ENCODE measurements at places on chromosomes 1 and 21. TPM values are rescaled to one million over a fixed set of nuclear protein-coding genes. Genes with fewer than 3 reads are reported as not detected.

- no peak for DNase-seq
Observed at GRCh38 chr1:212638492-212639151, 30.1 kb downstream of the ATF3 start.

GRCh38 chr1:3021233-3021671 is at the start of gene ACTRT2:
Gene ACTRT2 (plus strand): TSS chr1:3021467. CDS start chr1:3021687, 220 bp downstream.
- no peak for DNase-seq

DNA sequence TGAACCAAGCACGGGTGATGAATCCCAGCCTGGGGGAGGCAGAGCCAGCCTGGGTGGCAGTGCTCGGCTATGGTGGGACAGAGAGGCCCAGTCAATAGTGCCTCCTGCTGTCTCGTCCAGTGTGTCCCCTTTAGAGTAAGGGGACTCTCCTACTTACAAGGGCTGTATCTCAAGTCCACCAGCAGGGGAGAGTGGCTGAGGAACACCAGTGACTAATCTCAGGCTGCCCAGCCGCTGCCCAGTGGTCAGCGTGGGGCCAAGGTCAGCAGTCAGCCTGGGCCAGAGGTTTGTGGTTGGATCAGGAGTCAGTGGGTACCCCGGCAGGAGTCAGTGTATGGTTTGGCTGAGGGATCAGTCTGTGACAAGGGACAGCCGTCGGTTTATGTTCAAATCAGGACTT is 109.2 kb upstream of the RUNX3 start:
- DNase-seq = no peak

DNA sequence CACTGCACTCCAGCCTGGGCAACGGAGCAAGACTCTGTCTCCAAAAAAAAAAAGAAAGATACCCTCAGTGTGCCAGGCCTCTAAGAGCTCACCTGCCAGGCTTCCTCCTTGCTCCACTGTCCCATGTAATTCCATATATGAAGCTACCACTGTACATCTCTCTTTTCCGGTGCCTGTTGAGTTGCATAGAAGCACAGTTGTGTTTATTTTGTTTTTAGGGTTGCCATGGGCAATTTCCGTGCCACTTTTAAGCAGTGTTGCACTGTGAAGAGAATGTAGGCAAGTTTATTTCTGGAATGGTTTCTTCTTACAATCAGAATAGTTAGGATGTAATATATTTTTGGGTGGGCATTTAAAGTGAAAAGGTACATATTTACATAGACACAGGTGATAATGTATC is 23.3 kb downstream of the MR1 start:
- DNase-seq = no peak

DNA sequence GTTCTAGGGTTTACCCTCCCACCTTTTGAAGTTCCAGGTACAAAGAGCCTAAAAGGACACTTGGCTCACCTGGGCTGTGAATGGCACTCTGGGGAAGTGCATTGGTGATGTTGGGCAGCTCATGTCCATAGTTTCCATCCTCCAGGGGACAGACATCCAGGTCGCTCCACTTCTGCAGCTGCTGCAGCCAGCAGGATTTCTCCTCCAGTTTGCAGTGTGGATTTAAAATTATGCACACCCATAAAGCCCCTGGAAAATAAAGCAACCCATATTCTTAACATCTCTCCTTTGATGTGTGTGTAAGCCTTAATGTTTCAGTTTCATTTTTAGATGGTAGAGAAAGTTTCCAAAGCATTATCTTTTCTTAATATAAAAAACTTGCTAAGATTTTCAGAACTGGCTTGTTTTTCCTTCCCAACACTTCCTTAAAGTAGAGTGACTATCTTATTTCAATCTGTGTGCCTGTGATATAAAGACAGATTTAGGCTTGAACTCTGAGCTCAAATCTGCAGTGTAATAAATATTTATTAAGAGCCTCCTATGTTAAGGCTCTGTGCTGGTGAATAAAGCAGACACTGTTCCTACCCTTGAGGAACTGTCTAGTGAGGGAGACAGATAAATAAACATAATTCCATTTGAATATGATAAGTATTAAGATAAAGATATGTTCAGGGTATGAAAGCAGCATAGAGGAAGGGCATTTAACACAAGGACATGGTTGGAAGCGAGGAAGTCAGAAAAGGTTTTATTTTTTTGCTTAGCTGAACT is 39.1 kb downstream of the UROD start:
- no peak for DNase-seq

DNA sequence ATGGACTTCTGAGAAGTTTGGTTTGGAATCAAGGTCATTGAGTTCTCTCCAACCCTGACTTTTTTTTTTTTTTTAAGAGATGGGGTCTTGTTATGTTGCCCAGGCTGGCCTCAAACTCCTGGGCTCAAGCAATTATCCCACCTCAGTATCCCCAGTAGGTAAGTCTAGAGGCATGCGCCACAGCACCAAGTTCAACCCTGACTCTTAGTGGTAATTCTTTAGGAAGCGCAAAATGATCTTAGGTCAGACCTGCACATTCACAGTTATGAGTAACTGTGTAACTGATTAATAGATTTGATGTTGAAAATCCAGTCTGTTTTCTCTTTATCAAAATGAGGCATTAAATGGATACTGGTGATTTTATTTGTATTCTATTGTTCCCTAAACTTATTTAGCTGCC is 95.9 kb downstream of the GREM2 start:
- DNase-seq = no peak

- no peak for DNase-seq
Observed at GRCh38 chr1:4115191-4115900, 215.3 kb upstream of the C1orf174 start.

DNA sequence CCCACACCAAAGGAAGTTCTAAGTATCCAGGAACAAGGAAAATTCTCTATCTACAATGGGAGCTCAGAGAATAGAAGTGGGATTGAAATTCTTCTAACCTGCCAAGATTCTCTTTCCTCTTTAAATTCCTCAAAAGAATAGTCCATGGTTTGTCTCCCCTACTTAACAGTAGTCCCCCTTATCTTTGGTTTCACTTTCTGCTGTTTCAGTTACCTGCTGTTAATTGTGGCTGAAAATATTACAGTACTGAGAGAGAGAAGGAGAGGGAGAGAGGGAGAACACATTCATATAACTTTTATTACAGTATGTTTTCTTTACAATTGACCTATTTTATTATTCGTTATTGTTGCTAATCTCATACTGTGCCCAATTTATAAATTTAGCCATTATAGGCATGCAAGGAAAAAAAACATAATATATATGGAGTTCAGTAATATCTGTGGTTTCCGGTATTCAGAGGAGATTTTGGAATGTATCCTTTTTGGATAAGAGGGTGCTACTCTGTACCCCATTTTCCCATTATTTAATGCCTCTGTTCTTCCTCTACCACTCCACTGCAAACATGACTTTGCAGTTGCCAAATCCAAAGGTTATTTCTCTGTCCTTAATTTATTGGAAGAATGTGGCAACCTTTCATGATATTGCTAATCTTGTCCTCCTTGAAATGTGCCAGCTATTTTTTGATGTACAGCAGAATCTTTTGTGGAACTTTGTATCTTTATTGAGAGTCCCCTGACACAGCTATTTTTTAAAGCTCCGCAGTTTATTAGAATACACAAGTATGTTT is 68.0 kb downstream of the USP25 start:
- no peak for DNase-seq

DNA sequence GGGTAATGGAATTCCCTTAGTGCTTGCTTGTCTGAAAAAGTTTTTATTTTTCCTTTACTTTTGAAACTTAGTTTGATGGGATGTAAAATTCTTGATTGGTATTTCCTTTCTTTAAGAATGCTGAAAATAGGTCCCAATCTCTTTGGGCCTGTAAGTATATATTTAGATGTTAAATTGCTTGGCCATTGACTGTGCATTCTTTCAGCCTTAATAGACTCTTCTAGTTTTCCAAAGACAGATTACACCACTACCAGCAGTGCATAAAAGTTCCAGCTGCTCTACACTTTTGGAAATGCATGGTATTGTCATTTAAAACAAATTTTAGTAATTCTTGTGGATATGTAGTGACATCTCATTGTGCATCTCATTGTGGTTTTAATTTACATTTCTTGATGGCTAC is 464.8 kb upstream of the USP24 start:
- DNase-seq = no peak

GRCh38 chr1:3011127-3011526 is 10.1 kb upstream of the ACTRT2 start:
- DNase-seq = no peak

- no peak for DNase-seq
Observed at GRCh38 chr1:161214369-161214768, 726 bp upstream of the FCER1G start.

GRCh38 chr1:40351124-40351523 is 22.4 kb upstream of the SMAP2 start:
- DNase-seq = no peak

DNA sequence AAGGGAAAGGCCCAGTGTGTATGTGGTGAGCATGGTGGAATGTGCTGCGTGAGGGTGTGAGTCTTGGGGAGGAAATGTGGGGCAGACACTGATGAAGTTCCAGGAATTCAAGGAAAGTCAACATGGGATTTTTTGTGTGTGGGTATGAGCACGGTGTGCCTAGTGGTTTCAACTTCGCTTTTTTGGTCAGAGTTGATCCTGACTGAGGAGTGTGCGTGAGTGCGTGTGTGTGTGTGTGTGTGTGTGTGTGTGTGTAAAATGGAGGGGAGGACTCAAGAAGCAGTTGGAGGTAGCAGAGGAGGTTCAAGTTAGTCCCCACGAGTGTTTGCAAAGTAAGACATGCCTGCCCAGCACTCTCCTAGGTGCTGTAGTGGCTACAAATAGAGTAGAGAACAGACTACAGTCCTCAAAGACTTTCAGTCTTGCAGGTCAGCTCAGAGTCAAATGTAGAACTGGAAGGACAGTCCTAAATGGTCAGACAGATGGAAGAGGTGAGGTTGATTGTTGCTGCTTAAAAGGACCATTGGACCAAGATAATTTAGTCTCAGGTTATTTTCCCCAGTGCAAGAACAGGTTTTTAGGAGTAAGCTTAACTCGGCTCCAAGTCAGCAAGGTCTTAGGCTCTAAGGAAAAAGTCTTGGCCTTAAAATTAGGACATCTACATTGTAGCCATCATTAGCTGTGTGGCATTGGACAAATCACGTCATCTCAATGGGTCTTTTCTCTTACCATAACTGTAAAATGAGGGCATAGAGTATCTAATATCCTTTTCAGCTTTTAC is 25.0 kb downstream of the SLAMF1 start:
- DNase-seq = no peak

DNA sequence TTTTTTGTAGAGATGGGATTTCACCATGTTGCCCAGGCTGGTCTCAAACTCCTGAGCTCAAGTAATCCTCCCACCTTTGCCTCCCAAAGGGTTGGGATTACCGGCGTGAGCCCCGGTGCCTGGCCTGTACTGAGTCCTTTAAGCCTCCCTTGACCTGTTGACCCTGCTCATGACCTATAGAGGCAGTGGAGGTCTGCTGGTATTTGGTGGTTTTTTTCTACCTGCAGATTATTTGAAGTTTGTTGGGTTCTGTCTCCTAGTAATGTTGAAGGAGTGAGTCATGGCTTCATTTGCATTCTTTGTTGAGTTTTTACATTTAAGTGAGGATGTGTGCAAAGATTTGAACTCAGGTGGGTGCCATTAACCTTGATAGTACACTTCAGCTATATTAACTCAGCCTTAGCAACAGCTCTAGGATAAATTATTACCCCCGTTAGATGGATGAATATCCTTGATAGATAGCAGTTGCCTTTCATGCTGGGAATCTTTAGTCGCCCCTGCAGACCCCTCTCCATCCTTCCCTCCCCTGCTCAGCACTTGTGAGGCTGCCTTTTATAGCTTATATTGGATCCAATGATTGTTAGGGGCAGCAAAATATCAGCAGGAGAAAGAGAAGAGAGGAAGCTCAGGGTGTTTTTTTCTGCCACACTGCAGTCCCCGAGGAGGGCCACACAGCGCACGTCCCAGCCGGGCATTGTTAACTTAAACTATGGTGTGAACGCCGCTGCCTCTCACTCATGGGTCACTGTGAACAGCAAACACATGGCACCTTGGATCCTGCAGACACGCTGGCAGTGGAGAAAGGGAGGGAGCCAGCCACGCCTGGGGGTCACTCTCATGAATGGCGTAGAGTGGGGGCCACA is 14.9 kb upstream of the NPPB start:
- DNase-seq = no peak

Gene CYP2J2
- 17.0 TPM for total RNA-seq

Gene NOS1AP
- 6.7 TPM for total RNA-seq

Gene AMIGO1
- total RNA-seq = 1.3 TPM

Gene CHIA
- total RNA-seq = not detected

Gene OR2G6
- not detected for total RNA-seq

Gene NBPF10
- total RNA-seq = 3.1 TPM

Gene SMCP
- not detected for total RNA-seq

Gene NPR1
- total RNA-seq = not detected

Gene OR2T29
- not detected for total RNA-seq

Gene EIF4G3
- total RNA-seq = 39.9 TPM
